Activated CD4-positive, CD25-positive, alpha-beta regulatory T cell treated with anti-CD3 and anti-CD28 coated beads, Interleukin-2, amount 50 U/mL, for 24 hours (primary cell): ENCODE measurements at places on chromosomes 7 and 10.

GRCh38 chr7:26854876-26855855 lies 9.2 kb downstream of the SKAP2 start:
- no peak for ATAC-seq

DNA sequence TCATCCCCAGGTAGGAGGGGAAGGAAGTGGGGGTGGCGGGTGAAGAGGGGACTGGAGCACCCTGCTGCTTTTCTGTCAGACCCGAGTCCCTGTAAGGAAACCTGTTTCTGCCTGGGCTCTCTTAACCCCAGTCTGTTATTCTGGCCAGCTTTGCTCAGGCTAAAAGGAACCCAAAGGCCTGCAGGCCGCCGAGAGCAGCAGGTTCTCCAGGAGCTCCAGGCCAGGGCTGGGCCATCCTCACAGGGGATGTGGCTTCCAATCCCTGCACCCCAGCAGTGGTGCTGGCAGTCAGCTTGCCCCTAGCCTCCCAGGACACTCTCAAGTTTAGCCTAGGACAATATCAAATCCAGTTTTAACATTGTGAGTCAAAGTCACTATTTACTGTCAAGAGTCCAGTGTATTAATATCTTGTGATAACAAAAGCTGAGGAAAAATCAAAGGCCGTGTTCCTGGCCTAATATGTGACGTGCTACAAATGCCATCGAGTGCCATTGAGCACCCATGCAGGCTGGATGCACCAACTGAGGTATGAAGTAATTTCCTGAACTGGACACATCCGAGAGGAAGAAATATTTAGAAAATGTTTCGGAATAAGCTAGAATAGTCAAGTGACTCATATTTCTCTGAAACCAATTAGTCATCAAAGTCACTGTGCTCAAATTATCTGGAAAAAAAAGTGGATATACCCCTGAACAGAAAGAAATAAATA lies 7.0 kb downstream of the PKD1L1 start:
- no peak for ATAC-seq

GRCh38 chr7:101699881-101700823 lies 71.1 kb upstream of the MYL10 start:
- no peak for ATAC-seq

- ATAC-seq = no peak
Observed at GRCh38 chr10:110056822-110057221, 49.0 kb downstream of the ADD3 start.

DNA sequence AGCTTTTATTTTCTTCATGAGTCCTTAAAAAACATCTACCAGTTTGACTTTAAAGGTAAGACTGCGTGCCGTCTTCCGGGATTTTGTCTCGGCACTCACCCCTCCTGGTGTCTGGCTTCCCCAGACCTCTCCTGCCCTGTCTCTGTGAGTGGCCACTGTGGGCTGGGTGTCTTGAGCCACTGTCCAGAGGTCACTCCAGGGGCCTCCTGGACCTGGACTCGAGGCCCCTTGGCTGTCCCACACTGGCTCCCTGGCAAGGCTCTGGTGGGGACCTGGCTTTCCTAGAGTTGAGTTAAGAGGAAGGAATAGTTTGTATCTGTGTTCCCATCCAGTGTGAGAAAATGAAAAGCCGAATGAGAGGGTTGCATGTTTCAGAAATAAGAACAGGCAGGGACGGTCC lies 95.5 kb downstream of the NKX6-2 start:
- ATAC-seq = no peak

- ATAC-seq = no peak
Observed at GRCh38 chr7:116327752-116328151, 117.4 kb downstream of the TES start.

DNA sequence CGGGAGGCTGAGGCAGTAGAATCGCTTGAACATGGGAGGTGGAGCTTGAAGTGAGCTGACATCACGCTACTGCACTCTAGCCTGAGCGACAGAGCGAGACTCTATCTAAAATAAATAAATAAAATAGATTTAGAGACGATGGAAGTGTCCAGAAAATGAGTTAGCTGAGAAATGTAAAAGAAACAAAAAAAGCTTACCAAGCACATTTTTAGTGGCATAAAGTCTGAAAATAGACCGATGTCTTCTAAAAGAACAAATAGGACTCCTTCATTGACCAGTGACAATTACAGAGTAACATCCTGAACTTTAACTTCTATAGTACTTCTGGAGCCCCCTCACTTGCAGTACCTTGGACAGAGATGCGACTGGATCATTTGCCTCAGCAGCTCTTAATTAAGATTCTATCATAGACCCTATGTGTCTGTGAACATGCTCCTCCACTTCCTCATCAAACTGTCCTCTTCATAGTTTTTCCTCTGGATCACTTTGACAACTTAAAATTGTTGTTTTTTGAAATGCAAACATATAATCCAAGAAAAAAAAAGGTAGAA lies 25.2 kb upstream of the SRPK2 start:
- ATAC-seq = no peak

GRCh38 chr7:140656548-140657515 lies 15.9 kb upstream of the ADCK2 start:
- peak; percentile 74 for ATAC-seq

DNA sequence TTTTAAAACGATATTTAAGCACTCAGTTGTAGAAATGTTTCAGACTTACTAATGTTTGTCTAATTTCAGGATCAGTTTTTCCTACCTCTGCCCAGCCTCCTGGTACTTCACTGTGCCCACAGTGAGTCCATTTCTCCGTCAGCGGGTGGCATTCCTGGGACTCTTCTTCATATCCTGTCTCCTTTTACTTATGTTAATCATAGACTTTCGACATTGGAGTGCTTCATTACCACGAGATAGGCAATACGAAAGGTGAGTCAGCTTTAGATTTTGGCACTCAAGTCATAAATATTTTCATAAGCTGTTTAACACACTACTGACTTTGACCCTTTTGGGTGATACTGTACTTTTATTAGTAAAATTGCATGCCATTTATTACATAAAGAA lies 2.1 kb downstream of the ENTPD7 start:
- ATAC-seq = no peak

DNA sequence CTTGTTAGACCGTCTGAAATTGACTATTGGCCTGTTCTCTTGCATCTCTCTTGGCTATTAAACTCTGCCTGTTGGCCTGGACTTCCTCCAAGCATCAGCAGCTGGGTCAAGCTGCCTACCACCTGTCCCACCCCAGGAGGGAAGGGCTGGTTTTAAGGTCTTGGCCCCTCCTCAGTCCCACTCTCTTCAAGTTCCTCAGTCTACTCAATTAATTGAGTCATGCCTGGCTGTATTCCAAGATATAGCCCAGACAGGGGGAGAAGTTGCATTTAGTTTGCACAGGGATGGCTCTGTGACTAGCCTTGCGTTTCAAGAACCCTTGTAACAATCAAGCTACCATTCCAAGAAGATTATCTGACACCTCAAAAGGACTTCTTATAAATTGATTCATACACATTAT lies 113.8 kb upstream of the GLI3 start:
- ATAC-seq = no peak

DNA sequence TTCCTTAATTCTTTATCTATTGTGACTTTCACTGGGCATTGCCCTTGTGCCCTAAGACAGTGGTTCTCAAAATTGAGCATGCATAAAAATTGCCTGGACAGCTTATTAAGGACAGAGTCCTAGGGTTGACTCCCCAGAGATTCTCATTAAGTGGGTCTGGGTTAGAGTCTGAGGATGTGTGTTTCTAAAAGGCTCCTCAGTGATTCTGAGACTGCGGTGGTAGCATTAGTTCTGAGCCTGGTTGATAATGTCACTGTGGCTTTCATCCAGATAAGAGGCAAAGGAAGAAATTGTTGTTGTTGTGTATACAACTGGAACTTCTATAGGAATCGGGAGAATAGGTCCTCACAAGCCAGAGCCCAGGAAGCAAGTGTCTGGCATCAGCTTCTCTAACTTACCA lies 1.3 kb downstream of the IFIT2 start:
- no peak for ATAC-seq
